ENCODE measurements at places on chromosomes 13 and 19. TPM values are rescaled to one million over a fixed set of nuclear protein-coding genes. Genes with fewer than 3 reads are reported as not detected.

DNA sequence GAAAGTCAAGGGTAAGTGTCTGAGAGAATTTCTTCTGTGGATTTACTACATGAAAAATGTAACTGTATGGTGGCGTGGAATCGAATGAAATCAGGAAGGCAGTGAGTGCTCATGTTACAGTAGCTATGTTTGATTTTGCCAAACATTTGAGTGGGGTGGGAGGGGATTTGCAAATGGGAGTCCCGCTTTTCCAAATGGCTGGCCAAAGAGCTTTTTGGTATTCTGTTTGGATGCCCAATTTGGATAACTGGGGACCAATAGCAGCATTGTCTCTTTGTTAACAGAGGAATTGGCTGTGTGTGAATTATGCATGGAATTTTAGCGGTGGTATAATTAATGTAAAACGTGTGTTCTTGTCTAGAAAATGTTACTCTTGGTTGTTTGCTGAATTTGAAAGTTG lies 17.8 kb downstream of the HNRNPM start:
- no peak for DNase-seq

DNA sequence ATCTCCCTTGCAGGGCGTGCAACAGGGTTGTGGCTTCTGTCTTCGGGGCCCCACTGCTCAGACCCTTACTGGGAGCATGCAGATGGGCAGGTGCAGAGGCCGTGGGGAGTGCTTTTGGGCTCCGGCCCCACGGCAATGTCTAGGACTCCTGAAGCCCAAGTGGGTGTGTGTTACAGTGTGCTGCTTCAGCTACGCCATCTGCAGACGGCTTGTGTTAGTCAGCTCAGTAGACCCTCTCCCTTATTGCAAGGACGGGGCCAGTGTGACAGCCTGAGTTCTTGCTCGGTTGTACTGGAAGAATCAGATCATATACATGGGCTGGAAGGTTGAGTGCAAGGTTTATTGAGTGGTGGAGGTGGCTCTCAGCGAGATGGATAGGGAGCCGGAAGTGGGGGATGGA lies 39.3 kb downstream of the DNAJC3 start:
- no peak for DNase-seq

- no peak for DNase-seq
Observed at GRCh38 chr19:45972081-45972946, 1.4 kb downstream of the NOVA2 start.

- no peak for DNase-seq
Observed at GRCh38 chr13:83423381-83423780, 458.9 kb downstream of the SLITRK1 start.

- DNase-seq: no peak
Observed at GRCh38 chr19:55614711-55615542, 9.4 kb downstream of the ZNF784 start.

- DNase-seq: no peak
Observed at GRCh38 chr13:25881971-25882451, 169.8 kb downstream of the SHISA2 start.

- DNase-seq: no peak
Observed at GRCh38 chr13:26743971-26744370, 16.6 kb downstream of the GPR12 start.

DNA sequence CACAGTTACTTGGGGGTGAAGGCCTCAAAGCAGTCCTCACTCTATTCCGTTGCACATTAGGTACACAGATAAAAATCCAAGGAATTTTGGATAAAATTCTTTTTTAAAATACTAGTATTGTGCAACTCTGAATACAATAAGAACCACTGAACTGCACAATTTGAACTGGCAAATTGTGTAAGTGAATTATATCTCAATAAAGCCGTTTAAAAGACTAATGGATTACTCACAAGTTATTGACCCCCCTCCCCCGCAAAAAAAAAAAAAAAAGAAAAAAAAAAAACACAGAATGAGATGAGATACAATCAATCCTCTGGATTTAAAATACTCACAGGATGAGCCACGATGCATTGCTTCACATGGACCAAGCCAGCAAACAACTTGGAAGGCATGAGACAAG lies 86.4 kb downstream of the CRYL1 start:
- DNase-seq: no peak

DNA sequence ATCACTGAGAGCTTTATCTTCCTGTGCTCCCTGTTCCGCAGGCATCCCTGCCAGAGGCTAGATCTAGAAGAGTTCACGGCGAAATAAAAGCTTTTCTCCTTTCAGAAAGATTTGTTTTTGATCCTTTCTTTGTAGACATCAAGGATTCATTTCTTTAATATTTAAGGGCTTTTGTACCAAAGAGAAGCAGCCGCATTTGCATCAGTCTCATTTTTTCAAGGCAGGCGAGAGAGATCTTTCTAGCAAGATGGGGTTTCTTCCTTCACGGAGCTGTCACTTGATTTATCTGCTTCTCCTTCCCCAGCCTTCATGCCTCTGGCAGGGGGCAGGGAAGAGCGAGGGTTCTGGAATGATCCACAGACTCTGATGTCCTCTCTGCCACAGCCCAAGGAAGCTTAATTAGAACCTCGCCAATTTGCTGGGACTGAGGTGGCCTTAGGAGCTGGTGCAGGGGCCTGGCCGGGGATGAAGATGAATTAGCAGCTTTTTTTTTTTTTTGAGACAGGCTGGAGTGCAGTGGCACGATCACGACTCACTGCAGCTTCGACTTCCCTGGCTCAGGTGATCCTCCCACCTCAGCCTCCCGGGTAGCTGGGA lies 40.0 kb downstream of the PIN1 start:
- DNase-seq: no peak

DNA sequence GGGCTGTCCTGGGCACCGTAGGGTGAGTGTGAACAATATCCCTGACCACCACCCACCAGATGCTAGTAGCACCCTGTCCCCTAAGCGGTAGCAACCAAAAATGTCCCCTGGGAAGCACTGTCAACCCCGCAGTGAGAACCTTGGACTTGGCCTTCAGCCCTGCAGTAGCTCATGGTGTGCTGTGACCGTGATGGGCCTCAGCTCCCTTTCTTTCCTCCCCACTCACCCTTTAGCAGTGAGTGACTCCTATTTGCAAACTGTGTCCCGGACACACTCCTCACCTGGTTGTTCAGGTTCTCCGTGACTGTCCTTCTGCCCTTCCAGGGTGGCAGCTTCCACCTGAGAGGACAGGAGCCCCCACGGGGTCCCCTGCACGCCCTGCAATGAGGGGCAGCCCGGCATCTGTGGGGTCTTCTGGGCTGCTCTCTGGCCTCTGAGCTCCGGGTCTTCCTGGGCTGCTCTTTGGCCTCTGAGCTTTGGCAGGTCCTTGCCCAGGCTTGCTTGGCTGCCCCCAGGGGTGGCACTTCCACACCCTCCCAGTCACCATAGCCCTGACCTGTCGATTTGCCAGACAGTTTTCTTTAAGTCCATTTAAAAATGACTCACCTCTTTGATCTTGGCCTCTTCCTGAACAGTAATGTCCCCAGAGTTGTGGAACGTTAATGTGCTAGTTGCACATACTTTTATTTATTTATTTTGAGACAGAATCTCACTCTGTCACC lies 3.8 kb downstream of the KDM4B start:
- DNase-seq: no peak

GRCh38 chr19:14992780-14993179 lies 13.1 kb upstream of the SLC1A6 start:
- DNase-seq: no peak

- no peak for DNase-seq
Observed at GRCh38 chr19:1636325-1637236, 15.8 kb downstream of the TCF3 start.

GRCh38 chr13:40434516-40435397 lies 231.7 kb downstream of the FOXO1 start:
- no peak for DNase-seq

DNA sequence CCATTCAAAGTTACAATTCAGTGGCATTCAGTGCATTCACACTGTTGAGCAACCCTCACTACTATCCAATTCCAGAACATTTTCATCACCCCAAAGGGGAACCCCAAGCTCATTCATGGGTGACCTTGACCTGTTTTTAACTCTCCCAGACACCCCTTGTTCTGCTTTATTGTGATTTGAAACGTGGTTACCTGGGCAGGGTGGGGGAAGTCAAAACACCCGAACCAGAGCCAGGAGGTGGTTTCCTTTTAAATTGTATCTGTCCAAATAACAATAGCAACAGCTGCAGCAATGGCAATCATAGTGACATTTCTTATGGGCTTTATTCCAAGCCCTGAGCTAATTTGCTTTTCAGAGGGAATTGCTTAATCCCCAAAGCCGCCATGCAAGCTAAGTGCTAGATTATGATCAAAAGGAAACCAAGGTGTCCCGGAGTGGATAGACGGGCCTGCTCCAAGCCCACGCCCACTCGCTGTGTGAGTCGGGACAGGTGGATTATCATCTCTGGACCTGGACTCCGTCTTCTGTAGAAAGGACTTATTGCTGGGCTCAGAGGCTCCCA lies 6.1 kb downstream of the PTGIR start:
- DNase-seq: no peak

- DNase-seq: no peak
Observed at GRCh38 chr19:39406656-39407409, at the start of gene ZFP36. ZFP36 (plus strand) TSS chr19:39406847; CDS start chr19:39406905, 58 bp downstream.

- DNase-seq: no peak
Observed at GRCh38 chr13:24624363-24624762, 55.8 kb upstream of the ATP12A start.

DNA sequence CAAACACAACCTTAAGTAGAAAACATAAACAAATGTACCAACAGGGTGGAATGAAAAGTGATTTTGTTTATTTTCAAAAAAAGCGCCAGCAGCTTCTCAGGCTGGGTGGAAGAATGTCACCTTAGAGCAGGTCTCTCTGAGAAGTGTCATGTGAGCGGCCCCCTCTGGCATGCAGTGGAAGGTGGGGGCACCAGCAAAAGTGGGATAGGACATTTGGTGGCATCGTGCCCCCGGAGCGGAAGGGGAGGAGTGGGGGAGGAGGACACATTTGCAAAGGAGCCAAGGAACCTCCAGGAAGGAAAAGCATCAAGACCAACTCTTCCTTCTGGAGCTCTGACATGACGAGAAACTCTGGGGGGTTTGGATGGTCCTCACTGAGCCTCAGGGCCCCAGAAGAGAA lies 635.3 kb downstream of the UQCRFS1 start:
- DNase-seq: no peak

GRCh38 chr13:57635541-57636085 lies 4.1 kb downstream of the PCDH17 start:
- DNase-seq: no peak

DNA sequence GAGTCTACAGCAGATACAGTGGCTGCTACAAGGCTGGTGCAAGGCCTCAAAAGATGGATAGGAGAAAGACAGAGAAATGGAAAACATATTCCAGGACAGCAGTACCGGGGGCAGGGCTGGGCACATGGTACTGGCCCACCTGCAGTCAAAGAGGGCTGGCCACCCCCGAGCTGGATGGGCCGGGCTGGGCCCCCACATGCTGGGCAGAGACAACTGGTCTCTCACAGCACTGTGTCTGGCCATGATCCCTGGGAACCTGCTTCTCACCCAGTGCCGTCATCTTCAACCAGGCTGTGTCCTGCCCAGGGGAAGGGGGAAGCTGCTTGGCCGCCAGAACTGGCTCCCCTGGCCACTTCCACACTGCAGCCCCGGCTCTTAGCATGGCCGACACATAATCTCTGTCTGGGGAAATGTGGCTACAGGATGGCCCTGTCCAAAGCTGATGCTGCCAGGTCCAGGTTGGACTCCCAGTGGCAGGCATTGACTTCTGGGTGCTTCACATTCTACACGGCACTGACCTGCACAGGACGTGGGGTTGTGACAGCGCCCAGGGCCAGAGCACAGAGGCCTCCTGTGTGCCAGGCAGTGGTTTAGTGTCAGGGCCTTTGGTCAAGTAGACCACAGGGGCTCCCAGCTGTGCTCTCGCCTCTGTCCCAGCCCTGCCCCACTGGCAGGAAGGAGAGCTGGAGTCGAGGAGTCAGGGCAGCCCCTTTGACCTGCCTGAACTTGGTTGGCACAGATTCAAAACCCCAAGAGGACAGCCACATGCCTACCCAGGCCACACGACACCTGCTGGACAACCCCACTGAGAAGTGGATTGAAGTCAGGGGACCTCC lies 21.7 kb downstream of the PEPD start:
- peak; percentile 75 for DNase-seq

GRCh38 chr13:20274466-20274865 lies 42.3 kb upstream of the GJB6 start:
- no peak for DNase-seq

- peak; percentile 86 for DNase-seq
Observed at GRCh38 chr19:29539670-29540069, 13.9 kb downstream of the VSTM2B start.

GRCh38 chr19:38617283-38617763 lies 430 bp downstream of the MAP4K1 start:
- DNase-seq: no peak

C13orf42 gene
- total RNA-seq: not detected

ZNF442 gene
- total RNA-seq: 2.6 TPM

GPR183 gene
- total RNA-seq: 0.63 TPM

OR7A5 gene
- total RNA-seq: not detected

CLDND2 gene
- total RNA-seq: not detected

ZNF441 gene
- 5.6 TPM for total RNA-seq

Data from chondrocyte (in vitro differentiated cells).